Spinal cord (tissue), 10 donors: ENCODE measurements at places on chromosomes 6 and 20. TPM values are rescaled to one million over a fixed set of nuclear protein-coding genes. Genes with fewer than 3 reads are reported as not detected.

ACTL10 gene
- total RNA-seq = 0.50 TPM

ENPP1 gene
- total RNA-seq = 6.4 TPM

ARMC2 gene
- total RNA-seq = 13.6 TPM

ANKEF1 gene
- total RNA-seq = 2.8 TPM

CALHM6 gene
- total RNA-seq = 6.7 TPM

BMP7 gene
- total RNA-seq = 47.3 TPM

BLOC1S5 gene
- total RNA-seq = 20.9 TPM

GRCh38 chr6:150068720-150069648 is at the start of gene ULBP3:
ULBP3 (minus strand) TSS chr6:150069121; CDS start chr6:150069066, 55 bp downstream.
- peak; percentile 93 for DNase-seq

- DNase-seq = no peak
Observed at GRCh38 chr6:54473328-54473727, 165.1 kb downstream of the TINAG start.

DNA sequence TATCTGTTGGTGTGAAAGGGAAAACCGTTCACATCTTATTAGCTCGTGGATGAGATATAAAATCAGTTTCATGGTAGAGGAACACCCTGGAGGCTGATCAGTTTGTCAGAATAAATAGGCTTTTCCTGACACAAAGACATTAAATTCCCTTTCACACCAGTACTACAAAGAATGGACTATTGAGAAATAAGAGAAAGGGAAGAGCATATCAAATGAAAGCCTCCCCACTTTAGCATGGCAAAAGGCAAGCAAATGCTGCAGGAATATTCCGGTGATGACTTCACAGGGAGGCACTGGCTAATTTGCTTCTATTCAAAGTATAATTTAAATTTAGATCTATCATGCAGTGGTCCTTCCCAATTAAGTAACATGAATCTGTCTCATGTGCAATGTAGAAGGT is 115.9 kb upstream of the AGPAT4 start:
- no peak for DNase-seq

DNA sequence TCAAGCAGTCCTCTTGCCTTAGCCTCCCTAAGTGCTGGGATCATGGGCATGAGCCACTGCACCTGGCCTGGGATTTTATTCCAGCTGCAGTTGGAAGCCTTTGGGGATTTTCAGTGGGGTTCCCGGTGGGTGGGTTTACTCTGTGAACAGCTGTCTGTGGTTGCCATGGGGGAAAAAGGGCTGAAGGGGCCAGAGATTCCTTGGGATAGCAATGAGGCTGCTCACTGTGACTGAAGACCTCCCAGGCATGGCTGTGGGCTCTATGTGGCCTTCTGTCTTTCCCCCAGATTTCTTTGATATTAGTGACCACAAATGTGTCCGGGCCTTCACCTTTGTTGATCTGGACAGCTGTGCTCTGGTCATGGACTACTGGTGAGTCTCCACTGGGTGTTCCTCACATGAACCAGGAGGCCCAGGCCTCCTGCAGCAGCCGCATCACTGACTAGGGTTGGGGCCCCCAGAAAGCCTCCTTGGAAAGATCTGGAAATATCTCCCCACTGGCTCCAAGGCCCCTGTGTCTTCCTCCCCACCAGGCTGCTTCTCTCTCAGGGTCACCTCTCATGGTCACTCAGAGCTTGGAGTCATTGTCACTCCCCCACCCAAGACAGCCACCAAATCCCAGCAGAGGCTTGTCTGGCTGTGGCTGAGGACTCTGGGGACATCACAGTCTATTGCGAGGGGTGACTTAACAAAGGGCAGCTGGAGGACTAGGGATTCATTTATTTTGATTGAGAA is 33.4 kb downstream of the EFCAB8 start:
- DNase-seq = no peak

GRCh38 chr6:28218312-28219248 is 6.5 kb upstream of the ZSCAN9 start:
- DNase-seq = peak; percentile 63

GRCh38 chr6:167399599-167399998 is 74.7 kb downstream of the TTLL2 start:
- DNase-seq = no peak

DNA sequence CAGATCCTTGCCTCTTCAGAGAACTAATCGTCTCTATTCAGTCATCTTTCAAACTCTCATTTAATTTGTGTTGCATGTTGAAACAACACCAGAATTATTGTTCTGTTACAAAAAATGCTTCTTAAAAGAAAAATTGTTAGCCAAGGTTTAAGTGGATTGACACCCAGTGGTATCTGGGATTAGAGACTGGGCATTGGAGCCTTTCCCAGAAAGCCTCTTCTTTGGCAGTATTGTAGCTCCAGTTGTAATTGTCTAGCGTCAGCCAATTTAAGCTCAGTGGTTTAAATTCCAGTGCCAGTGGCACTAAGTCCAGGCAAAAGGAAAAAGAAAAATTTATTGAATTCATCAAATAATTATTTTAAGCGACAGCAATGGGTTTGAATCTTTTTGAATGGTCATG is 801 bp downstream of the CCDC28A start:
- no peak for DNase-seq

DNA sequence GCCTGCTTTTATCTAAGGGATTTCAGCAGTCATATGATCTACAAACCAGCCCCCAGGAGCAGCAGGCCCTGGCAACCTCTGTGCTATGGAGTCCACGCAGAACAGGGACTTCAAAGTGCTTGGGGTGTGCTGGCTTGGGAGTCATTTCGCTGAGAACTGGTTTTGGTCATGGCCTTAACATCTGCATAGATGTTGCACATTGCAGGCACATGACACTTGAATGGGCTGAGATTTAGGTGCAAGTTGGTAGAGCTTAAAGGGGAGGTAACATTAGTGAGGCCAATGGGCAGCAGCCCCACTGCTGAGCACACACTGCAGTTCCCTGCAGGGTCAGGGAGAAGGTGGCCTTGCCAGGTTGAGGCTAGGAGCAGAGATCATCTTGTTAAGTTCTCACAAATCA is 43.6 kb downstream of the RREB1 start:
- DNase-seq = no peak

DNA sequence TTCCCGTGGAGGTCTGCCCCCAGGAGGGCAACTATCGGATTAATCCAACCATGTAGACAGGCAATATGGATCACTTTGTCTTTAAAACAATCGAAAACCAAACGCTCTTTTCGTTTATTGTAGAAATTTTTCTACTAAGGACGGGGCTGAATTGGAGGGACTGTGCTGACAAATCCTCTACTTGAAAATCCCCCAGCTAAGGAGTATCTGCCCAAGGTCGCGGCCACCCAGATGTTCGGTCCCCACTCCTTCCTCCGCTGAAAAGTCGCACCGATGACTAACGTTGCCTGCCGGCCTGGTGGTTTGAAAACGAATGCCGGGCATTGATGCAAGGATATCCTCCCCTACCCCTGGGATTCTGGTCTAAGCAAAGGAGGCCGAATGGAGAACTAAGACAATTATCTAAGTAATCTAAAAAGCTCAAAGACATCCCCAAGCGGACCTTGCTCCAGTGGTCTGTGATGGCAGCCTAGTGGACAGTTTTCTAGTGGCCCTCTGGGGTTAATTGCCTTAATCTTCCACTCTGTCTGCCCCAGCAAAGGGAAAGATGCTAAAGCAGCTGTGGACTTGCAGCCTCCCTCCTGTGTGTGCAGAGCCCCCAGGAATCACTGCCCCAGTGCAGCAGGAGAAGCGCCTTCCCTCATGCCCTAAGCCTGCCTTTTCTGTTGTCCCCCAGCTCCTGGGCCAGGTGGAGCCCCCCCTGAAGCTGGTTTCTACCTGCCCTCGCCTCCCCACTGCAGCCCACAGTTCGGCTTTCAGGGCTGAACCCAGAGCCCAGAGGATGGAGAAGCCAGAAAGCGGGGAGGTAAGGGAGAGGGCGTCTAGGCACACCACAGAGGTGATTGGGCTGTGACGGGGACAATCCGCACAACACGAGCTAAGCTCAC is 3.6 kb upstream of the FOXC1 start:
- no peak for DNase-seq

DNA sequence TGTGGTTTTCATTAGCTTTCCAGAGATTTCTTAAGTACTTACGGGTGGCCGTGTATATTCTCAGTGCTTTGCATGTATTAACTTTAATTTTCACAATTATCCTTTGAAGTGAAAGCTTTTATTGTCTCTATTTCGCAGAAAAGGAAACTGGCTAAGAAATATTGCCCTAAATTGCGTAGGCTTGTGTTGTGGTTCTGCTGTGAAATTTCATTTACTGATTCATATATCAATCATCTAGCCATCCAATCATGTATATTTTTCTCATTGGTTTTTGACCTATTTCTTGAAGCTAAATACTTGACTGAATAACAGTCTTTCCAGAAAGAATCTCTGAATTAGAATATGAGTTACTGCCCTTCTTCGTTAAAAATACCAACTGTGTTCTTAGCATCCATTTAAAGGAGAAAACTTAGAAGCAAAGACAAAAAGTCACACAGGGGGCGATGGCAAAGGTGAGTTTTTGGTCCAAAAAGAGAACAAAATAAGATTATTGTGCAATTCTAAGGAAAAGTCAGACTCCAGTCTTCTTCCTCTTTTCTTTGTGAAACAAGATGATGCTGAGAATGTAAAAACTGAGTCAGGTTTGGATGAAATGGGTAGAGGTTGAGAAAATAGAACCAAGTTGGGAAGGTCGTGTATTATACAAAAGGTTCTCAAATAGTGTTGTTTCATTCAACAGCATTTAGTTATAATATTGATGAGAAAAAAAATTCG is 1.4 kb downstream of the CYB5R4 start:
- no peak for DNase-seq

DNA sequence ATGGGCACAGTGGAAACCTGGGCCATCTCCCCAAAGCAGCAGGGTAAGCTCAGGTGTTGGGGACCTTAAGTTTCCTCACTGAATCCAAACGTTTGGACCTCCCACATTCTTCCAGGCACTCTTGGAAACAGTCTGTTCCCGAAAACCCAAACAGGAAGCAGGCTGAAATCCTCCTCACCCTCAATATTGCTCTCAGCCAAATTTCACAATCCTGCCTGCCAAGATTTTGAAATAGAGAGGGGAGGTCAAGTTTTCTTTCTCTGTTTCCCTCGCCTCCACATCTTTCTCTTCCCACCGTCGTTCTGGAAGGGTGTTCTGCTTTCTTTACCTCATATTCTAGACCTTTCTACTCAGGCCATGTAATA is 392.0 kb upstream of the SASH1 start:
- DNase-seq = no peak

GRCh38 chr20:32908334-32909292 is 49.9 kb downstream of the EFCAB8 start:
- DNase-seq = no peak

GRCh38 chr6:43186706-43187105 is 4.7 kb downstream of the CUL9 start:
- DNase-seq = no peak
